ENCODE measurements at places on chromosomes 7 and 10. TPM values are rescaled to one million over a fixed set of nuclear protein-coding genes. Genes with fewer than 3 reads are reported as not detected.

- no peak for DNase-seq
- H3K27ac ChIP-seq: peak overlapping the region; percentile 61
- H3K36me3 ChIP-seq: no peaks in the 10 kb centered on the region
- no peaks in the 10 kb centered on the region for H3K27me3 ChIP-seq
Measured at GRCh38 chr10:31760674-31761081, 168.0 kb downstream of the ARHGAP12 start.

GRCh38 chr7:116673457-116673865 is 1.5 kb downstream of the MET start:
- peak overlapping the region; percentile 80 for H3K4me3 ChIP-seq
- peaks cover 22% of the 10 kb centered on the region for H3K4me1 ChIP-seq
- H3K27me3 ChIP-seq: no peaks in the 10 kb centered on the region
- H3K36me3 ChIP-seq: no peaks in the 10 kb centered on the region

Gene NODAL
- not detected for total RNA-seq

GRCh38 chr7:108623220-108623619 is 53.5 kb downstream of the DNAJB9 start:
- H3K27me3 ChIP-seq: no peaks in the 10 kb centered on the region
- H3K27ac ChIP-seq: no peak overlapping the region
- DNase-seq: no peak

- no peak overlapping the region for H3K4me3 ChIP-seq
- H3K36me3 ChIP-seq: peaks cover 2% of the 10 kb centered on the region
- no peaks in the 10 kb centered on the region for H3K27me3 ChIP-seq
- peaks cover 42% of the 10 kb centered on the region for H3K4me1 ChIP-seq
Measured at GRCh38 chr10:124676416-124677062, 67.6 kb downstream of the FAM53B start.

GRCh38 chr10:48369501-48369900 is 63.0 kb downstream of the MAPK8 start:
- H3K36me3 ChIP-seq: no peaks in the 10 kb centered on the region
- no peak overlapping the region for H3K4me3 ChIP-seq

- H3K27me3 ChIP-seq: no peaks in the 10 kb centered on the region
- no peaks in the 10 kb centered on the region for H3K4me1 ChIP-seq
- no peak overlapping the region for H3K4me3 ChIP-seq
- H3K27ac ChIP-seq: no peak overlapping the region
- no peak for DNase-seq
Measured at GRCh38 chr10:123203393-123204126, 49.4 kb downstream of the BUB3 start.

GRCh38 chr7:30247541-30248401 is 36.6 kb upstream of the ZNRF2 start:
- peak; percentile 42 for DNase-seq
- H3K4me1 ChIP-seq: peaks cover 21% of the 10 kb centered on the region
- H3K27me3 ChIP-seq: no peaks in the 10 kb centered on the region

All from SJCRH30 (cell line).